ENCODE measurements at places on chromosomes 5 and 9. TPM values are rescaled to one million over a fixed set of nuclear protein-coding genes. Genes with fewer than 3 reads are reported as not detected.

DNA sequence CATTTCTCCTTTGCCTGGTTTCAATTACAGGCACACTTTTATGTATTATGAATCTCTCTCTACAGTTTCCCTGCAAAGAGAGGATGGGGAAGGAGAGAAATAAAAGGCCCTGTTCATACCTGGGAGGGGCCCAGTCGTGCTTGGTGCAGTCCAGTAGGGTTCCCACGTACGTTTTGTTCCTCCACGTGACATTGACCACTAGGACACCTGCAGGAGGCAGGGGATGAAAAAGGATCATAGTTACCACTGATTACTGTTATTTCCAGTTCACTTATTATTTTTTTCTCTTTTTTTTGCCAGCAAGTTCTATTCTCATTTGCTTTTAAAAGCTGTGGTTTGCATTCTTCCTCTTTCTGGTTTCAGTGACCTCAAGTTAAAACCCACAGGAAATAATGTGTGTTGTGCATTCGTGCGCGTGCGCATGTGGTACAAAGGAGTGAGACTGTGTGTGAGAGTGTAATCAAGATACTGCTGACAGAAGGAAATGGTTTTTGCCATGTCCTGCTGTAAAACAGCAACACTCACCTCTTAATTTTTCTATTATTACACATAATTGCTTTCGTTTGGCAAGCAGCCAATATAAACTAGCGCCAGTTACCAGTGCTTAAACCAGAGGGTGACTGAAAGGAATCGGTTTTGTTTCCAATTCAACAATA lies 96.8 kb downstream of the ZNF608 start:
- DNase-seq: peak; percentile 80

DNA sequence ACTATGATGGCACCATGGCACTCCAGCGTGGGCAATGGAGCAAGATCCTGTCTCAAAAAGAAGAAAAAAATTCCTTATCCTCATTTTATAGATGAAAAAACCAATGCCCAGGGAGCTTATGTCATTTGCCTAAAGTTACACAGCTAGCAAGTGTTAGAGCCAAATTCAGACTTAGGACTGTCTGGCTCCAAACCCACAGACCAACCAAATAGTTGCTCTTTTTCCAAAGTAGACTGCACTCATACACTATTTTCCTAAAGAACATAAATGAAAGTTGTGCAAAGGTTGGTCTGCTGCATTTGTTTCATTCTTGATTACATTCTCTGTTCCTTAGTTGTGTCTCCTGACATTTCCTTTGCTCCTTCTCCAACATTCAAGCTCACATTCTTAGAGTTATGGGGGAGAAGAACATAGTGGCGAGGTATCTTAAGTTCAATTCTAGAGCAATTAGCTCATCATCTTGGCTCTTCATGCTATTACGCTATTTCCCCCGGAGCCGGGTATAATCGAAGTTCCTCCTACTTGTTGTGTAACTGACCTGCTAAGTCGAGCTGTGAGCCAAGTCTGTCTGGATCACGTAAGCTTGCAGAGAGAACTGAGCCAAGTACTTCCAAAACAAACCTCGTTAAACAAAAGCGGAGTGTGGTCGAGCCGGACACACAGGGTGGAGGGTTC lies 138.3 kb downstream of the RFK start:
- DNase-seq: no peak

GRCh38 chr9:127388856-127389238 lies 8.1 kb upstream of the SLC2A8 start:
- DNase-seq: no peak

DNA sequence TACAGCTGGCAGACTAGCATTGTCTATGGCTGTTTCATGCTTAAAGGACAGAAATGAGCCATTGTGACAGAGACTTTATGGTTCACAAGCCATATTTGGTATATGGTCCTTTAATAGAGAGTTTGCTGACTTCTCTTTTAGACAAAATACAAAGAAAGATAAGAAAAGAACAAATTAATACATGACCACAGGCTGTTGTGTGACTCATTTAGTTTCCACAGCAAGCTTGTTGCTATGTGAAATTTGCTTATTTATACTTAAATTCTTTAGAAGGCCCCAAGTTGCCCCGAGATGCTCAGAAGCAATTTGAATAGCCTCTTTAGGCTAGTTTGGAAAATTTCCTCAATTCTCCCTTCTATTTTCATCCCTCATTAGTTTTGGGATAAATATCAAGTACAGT lies 315.3 kb upstream of the RPS23 start:
- DNase-seq: no peak

- DNase-seq: no peak
Measured at GRCh38 chr9:34187891-34188240, 9.0 kb downstream of the UBAP1 start.

DNA sequence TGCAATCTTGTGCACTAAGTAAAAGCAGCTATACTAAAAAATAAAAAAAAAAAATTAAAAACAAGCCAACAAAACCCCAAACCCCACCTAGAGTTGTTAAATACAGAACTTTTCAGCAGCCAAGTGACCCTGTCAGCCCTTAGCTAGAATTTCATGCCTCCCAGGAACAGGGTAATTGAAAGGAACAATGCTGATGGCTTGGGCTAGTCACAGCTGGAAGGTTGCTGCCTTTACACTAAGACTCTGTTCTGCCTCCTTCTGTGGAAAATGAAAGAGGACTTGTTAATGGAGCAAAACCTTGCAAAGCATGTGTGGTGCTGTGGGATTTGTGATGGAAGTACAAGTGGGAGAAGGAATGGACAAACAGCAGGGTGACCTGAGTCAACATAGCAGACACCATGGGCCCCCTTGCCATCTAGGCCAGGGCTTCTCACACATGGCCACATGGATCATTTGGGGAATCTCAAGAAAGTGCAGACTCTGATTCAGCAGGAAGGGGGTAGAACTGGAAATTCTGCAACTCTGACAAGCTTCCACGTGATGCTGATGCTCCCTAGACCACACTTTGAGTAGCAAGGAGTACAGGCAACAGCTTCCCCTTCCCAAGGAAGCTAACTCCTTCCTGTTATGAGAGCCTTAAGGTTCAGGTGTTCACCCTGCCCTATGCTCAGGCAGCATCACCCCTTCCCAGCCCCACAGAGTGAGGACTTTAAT lies 14.9 kb upstream of the TMEM252 start:
- no peak for DNase-seq

- DNase-seq: no peak
Measured at GRCh38 chr9:130714586-130715110, 21.1 kb downstream of the EXOSC2 start.

DNA sequence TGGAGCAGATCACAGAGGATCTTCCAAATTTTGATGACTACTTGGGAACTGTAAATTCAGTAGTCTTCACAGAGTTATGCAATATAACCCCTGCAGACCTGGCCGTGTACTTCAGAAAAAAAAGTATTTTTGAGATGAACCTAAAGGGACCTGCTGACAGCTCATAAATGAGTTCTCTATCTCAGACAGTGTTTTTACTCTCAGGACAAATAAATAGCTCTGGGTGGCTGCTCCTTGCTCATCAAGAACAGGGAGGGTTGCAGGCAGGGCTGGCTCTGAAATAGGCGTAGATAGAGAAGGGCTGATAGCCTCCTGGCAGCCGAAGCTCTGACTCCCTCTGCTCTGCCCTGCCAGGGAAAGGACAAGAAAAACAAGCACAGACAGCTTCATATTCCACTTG lies 64.8 kb downstream of the PLAC8L1 start:
- no peak for DNase-seq

DNA sequence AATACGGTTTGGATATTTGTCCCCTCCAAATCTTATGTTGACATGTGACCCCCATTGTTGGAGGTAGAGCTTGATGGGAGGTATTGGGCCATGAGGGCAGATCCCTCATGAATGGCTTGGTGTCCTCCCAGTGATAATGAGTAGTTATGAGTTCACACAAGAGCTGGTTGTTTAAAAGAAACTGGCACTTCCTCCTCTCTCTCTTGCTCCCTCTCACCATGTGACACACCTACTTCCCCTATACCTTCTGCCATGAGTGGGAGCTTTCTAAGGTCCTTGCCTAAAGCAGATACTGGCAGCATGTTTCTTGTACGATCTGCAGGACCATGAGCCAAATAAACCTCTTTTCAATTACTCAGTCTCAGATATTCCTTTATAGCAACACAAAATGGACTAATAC lies 132.0 kb downstream of the PIK3R1 start:
- DNase-seq: no peak

GRCh38 chr5:143842920-143843319 lies 31.0 kb downstream of the HMHB1 start:
- no peak for DNase-seq

DNA sequence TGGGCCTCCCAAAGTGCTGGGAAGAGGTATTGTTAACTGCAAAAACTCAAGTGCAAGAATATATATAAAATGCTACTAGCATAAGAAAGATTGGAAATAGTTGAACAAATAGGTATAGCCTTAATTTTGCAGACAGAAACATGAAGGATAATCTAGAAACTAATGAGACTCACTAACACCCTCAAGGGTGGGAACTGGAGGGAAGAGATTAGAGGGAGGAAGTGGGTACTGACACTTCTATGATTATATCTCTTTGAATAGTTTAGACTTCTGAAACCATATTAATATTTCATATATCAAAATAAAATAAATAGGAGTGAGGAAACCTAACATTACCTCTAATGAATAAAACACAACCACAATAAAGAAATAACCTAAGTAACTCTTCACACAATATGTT lies 23.0 kb downstream of the AUH start:
- no peak for DNase-seq

GRCh38 chr9:93240891-93241334 lies 57.0 kb downstream of the WNK2 start:
- DNase-seq: no peak

GRCh38 chr5:69129413-69129812 lies 35.6 kb downstream of the SLC30A5 start:
- no peak for DNase-seq

GRCh38 chr9:120292606-120293005 lies 287.4 kb downstream of the CDK5RAP2 start:
- no peak for DNase-seq

DNA sequence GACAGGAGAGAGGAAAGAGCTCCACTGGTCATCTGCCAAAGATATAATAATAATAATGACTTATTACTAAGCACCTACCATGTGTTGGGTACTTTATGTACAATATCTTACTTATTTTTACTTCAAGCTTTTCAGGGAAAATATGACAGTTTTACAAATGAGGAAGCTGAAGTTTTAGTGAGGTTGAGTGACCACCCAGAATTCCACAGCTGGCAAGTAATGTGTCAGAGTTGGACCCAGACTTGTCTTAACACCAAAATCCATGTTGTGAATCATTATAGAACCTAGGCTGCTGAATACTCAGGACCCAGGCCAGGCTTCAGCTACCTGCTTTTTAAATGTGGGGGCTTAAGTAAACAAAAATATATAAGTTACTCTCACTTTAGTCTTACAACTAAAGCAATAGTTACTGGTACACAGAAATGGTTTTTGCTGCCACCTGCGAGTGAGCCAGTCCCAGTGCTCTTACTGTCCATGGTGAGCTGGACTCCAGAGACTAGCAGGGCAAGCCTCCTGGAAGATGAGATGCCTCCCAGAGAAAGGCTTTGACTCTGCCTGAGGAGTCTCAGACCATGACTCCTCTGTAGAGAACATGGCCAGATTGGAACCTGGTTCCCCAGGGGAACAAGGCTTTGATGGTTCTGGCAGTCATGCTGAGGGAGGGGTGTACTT lies 29.9 kb downstream of the RUSC2 start:
- no peak for DNase-seq

GRCh38 chr9:135185060-135185459 lies 97.6 kb downstream of the OLFM1 start:
- no peak for DNase-seq

The CTXN3 gene
- total RNA-seq: not detected

The RNF208 gene
- 2.2 TPM for total RNA-seq

The SLC1A1 gene
- 0.05 TPM for total RNA-seq

The GALNT12 gene
- total RNA-seq: 2.2 TPM

The HOMER1 gene
- total RNA-seq: 1.9 TPM

The ST8SIA4 gene
- total RNA-seq: 69.4 TPM

The FGF18 gene
- not detected for total RNA-seq

The F2RL2 gene
- not detected for total RNA-seq
